Endodermal cell (in vitro differentiated cells): ENCODE measurements at places on chromosomes 4 and X.

GRCh38 chr4:187558391-187558790 lies 437.2 kb upstream of the ZFP42 start:
- H3K4me1 ChIP-seq = no peaks in the 10 kb centered on the region
- no peaks in the 10 kb centered on the region for H3K27me3 ChIP-seq
- DNase-seq = no peak
- no peak overlapping the region for H3K4me3 ChIP-seq
- H3K27ac ChIP-seq = no peak overlapping the region

DNA sequence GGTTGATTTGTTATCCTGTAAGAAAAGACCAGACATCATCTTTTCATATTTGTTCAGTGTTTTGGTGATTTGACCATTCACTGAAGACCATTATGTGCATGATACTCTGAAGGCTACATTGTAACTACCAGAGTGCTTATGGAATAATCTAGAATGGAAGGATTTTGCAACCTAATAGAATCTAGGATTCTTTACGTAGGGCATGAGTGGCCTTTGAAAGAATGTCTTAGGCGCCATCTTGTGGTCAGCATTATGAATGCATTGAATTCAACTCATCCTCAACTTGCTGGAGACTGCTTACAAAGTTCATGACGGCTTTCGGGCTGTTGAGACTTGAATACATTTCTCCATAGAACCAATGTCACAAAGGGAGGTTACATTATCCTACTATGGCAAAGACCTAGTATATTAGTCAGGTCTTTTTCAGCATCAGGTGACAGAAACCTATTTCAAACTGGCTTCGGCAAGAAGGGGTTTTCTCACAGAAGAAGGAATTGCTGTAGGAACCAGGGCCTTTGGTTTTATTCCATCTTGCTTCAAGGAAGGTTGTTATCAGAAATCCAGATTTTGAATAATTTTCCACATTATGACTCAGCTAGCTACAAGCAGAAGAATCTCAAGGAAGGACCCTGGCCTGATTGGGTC lies 104.1 kb downstream of the GPAT3 start:
- H3K4me3 ChIP-seq = no peak overlapping the region
- H3K27ac ChIP-seq = no peak overlapping the region
- DNase-seq = peak; percentile 82

- no peak within 1 kb of the TSS for H3K4me3 ChIP-seq
- DNase-seq = peak; percentile 77
- H3K27ac ChIP-seq = no peak within 1 kb of the TSS
- H3K36me3 ChIP-seq = no peaks in the 10 kb centered on the region
These were observed at the start of gene LIMCH1 for GRCh38 chr4:41538017-41538733. TSS of gene LIMCH1 (plus strand) at chr4:41538157. CDS start at chr4:41605996, 67,839 bp downstream.

GRCh38 chr4:182067828-182068227 lies 175.4 kb upstream of the TENM3 start:
- no peaks in the 10 kb centered on the region for H3K4me1 ChIP-seq
- DNase-seq = no peak
- no peak overlapping the region for H3K27ac ChIP-seq
- H3K4me3 ChIP-seq = no peak overlapping the region
- H3K36me3 ChIP-seq = no peaks in the 10 kb centered on the region

DNA sequence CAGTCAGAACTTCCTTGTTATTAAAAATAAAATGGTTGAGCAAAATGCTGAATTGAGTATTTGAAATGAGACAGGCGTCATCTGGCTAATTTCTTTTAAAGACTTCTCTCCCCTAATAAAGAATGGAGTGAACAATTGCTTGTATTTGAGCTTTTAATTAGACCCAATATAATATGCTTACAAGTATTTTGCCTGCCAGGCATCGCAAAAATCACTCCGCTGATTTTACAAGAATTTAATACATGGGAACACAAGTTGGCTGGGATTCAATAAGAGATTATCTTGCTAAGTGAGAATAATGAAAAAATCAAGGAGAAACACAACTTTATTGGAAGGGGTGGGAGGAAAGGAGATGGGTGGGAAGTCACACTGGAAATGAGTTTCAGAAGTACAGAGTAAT lies 52.3 kb downstream of the KLF3 start:
- H3K27me3 ChIP-seq = no peaks in the 10 kb centered on the region
- no peaks in the 10 kb centered on the region for H3K36me3 ChIP-seq
- H3K4me3 ChIP-seq = no peak overlapping the region
- H3K27ac ChIP-seq = no peak overlapping the region
- no peak for DNase-seq

DNA sequence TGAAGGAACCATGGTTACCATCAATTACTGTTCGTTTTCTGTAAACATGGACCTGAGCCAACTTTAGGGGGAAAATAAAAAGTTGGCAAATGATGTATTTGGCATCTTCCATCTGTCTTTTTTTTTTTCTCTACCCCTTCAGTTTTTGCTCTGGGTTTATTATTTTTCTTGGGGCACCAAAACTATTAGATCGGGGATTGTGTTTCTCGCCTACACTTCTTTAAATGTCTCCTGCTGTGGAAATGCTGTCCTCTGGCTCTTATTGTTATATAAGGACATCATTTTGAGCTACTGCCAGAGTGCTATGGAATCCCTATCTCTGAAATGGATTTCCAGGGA lies 234.0 kb upstream of the SLIT2 start:
- H3K27ac ChIP-seq = no peak overlapping the region
- no peaks in the 10 kb centered on the region for H3K4me1 ChIP-seq
- no peak for DNase-seq
- H3K27me3 ChIP-seq = no peaks in the 10 kb centered on the region
- no peaks in the 10 kb centered on the region for H3K36me3 ChIP-seq

- H3K36me3 ChIP-seq = no peaks in the 10 kb centered on the region
- no peak overlapping the region for H3K4me3 ChIP-seq
- no peak overlapping the region for H3K27ac ChIP-seq
- H3K4me1 ChIP-seq = no peaks in the 10 kb centered on the region
These were observed 581.9 kb downstream of the GRID2 start for GRCh38 chr4:92885632-92886031.

DNA sequence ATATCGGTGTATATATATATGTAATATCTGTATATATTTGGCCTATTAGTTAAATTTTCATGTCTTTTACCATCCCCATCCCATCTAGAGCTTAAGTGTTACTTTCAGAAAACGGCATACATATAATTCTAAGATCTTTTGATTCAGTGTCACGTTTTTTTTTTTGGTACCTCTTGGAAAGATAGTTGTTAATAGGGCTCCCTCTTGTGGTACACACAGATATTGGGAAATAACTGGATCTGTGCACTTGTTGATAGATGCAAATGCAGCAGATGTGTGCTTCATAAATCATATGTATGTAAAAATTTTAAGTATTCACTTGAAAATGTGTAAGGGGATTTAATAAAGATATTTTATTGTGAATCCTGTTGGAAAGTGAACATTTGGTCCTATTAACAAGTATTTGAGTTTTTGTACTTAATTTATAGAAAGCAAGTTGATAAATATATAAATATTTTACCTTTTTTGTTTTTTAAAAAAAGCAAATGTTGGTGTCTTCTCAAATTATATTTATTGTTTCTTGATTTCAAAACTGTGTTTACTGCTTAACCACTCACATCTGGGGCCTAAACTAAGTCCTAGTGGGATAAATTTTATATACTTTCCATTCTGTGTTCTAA lies 74.7 kb downstream of the PAQR3 start:
- H3K27ac ChIP-seq = no peak overlapping the region
- H3K27me3 ChIP-seq = no peaks in the 10 kb centered on the region
- peaks cover 36% of the 10 kb centered on the region for H3K36me3 ChIP-seq
- no peak for DNase-seq

DNA sequence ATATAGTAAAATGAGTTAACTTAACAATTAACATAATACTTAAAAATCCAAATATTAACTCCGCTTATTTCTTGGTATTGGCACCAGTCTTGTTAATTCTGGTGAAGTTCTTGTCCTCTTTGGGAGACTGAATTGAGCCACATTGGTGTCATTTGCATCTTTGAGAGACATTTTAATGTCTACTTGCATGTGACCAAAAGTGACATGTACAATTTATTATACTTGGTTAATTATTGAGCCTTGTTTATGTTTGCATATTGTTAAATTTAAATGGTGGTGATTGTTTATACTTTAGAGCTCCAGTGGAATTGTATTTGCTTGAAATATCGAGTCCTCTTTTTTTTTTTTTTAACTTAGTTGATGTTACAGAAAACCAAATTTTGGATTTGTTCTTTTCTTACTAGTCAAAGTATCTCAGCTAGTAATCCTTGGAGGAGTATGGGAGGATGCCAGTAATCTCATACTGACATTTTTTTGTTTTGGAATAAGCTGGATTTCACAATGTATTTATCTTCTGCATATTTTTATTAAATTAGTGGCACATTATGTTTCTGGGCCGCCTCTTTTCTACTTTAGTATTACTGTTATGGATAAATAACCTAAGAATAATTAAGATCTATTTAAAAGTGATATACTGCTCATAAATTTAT lies 3.9 kb downstream of the SPCS3 start:
- H3K4me1 ChIP-seq = peaks cover 2% of the 10 kb centered on the region
- no peak for DNase-seq
- no peaks in the 10 kb centered on the region for H3K27me3 ChIP-seq
- peak overlapping the region; percentile 85 for H3K4me3 ChIP-seq

- no peak overlapping the region for H3K4me3 ChIP-seq
- no peak overlapping the region for H3K27ac ChIP-seq
- no peaks in the 10 kb centered on the region for H3K4me1 ChIP-seq
- no peaks in the 10 kb centered on the region for H3K36me3 ChIP-seq
These were observed 288.5 kb upstream of the ARSJ start for GRCh38 chr4:114267976-114268375.

- H3K27me3 ChIP-seq = no peaks in the 10 kb centered on the region
- peaks cover 9% of the 10 kb centered on the region for H3K4me1 ChIP-seq
- no peaks in the 10 kb centered on the region for H3K36me3 ChIP-seq
- H3K27ac ChIP-seq = no peak overlapping the region
- no peak overlapping the region for H3K4me3 ChIP-seq
- peak; percentile 62 for DNase-seq
These were observed 279.6 kb upstream of the CLNK start for GRCh38 chr4:10963958-10964703.

- H3K4me3 ChIP-seq = no peak overlapping the region
- H3K27ac ChIP-seq = no peak overlapping the region
- H3K36me3 ChIP-seq = no peaks in the 10 kb centered on the region
These were observed 44.5 kb upstream of the ZBTB33 start for GRCh38 chrX:120205816-120206753.

- H3K27me3 ChIP-seq = no peaks in the 10 kb centered on the region
- no peaks in the 10 kb centered on the region for H3K4me1 ChIP-seq
- H3K4me3 ChIP-seq = no peak overlapping the region
- DNase-seq = no peak
These were observed 115.4 kb upstream of the EMCN start for GRCh38 chr4:100633269-100633668.

- no peak overlapping the region for H3K27ac ChIP-seq
- H3K36me3 ChIP-seq = no peaks in the 10 kb centered on the region
- no peak for DNase-seq
These were observed 32.3 kb upstream of the PLAC8 start for GRCh38 chr4:83146841-83147240.

DNA sequence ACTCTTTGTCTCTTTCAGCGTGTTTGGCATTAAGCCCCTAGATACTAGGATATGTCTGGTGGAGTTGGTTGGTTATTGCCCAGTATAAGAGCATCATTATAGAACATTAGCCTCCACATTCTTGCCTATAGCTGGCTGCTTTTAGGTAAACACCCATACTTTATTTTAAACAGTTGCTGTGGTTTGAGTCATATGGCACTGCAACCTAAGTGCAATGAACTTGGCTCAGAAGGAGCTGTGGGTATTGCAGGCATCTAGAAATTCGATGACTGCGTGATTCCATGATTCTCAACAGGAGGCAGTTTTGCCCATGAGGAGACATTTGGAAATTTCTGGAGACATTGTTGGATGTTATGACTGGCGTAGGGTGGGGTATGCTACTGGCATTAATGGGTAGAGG lies 49.5 kb downstream of the DCLK2 start:
- H3K27ac ChIP-seq = no peak overlapping the region
- no peaks in the 10 kb centered on the region for H3K36me3 ChIP-seq
- H3K4me3 ChIP-seq = no peak overlapping the region
- H3K27me3 ChIP-seq = no peaks in the 10 kb centered on the region
- DNase-seq = no peak

DNA sequence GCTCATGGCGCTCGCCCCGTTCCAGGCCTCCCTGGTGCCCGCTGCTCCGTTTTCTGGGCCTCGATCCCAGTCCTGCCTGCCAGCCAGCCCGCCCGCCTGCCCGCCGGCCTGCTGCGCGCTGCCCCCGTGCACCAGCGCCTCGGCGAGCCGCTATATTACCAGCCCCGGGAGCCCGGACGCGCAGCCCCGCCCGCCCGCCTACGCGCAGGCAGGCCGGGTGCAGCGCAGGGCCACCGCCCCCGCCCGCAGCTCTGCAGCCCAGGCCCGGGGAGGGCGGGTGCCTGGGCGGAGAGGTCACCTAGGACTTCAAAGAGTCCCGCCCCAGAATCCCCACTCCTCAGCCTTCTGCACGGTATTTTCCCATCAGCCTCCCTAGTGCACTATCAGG lies at the start of gene MAOB:
TSS of gene MAOB (minus strand) at position 157 of the 388 bp plus-strand sequence. CDS start at position 6, 151 bp downstream.
- no peaks in the 10 kb centered on the region for H3K4me1 ChIP-seq
- H3K27ac ChIP-seq = no peak within 1 kb of the TSS
- H3K36me3 ChIP-seq = no peaks in the 10 kb centered on the region
- DNase-seq = peak; percentile 63
- peaks cover 25% of the 10 kb centered on the region for H3K27me3 ChIP-seq

DNA sequence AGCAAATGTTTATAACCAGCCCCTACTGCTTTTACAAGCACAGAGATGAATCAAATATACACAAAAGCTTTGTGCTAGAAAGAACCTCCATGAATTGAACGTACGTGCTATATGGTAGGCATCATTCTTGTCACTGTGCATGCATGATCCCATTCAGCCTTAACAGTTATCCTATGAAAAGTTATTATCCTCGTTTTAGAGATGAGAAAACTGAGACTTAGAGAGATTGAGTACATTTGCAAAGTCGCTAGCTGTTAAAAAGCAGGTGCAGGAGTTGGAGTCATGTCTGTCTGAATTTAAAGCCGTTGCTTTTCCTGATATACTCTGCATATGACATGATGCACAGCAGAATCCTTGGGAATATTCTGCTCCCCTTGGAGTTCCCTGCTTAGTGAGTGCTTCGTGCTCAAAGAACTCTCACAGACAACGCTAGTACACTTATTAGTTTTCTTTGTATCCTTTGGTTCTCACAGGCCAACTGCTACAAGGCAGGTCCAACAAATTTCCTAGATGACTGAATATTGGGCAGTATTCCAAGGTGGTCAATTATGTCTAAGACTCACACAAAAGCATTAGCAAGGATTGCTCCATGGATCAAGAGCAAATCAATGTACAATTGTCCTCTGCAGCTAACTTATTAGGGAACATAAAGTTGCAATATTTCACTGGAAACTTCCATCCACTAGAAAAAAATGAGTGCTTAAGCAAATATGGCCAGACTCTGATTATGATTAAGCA lies 42.8 kb upstream of the TRIM2 start:
- no peaks in the 10 kb centered on the region for H3K27me3 ChIP-seq
- H3K36me3 ChIP-seq = no peaks in the 10 kb centered on the region
- H3K4me3 ChIP-seq = no peak overlapping the region
- no peak overlapping the region for H3K27ac ChIP-seq

DNA sequence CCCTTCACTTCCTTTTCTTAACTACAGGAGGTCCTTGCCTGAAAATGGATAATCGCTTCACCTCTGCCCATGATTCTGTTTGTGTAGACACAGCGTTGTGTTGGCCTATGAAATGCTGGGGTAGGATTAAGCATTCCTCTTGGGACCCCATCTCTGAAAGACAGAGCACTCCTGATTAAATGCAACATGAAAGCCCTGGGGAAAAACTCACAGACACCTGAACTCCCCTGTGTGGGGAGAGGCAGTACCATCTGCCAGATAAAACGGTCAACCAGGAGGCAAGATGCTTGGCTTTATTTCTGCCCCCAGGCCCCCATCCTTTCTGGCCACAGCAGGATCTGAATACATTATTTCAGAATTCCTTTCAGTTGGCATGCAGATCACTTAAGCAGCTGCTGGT lies 1.9 kb downstream of the LGI2 start:
- peaks cover 17% of the 10 kb centered on the region for H3K36me3 ChIP-seq
- H3K27ac ChIP-seq = no peak overlapping the region
- peaks cover 35% of the 10 kb centered on the region for H3K27me3 ChIP-seq
- H3K4me3 ChIP-seq = peak overlapping the region; percentile 80
